ENCODE measurements at places on chromosomes 12 and 14.

GRCh38 chr14:50000380-50001150, 107.7 kb downstream of the ARF6 start:
- no peak for DNase-seq

DNA sequence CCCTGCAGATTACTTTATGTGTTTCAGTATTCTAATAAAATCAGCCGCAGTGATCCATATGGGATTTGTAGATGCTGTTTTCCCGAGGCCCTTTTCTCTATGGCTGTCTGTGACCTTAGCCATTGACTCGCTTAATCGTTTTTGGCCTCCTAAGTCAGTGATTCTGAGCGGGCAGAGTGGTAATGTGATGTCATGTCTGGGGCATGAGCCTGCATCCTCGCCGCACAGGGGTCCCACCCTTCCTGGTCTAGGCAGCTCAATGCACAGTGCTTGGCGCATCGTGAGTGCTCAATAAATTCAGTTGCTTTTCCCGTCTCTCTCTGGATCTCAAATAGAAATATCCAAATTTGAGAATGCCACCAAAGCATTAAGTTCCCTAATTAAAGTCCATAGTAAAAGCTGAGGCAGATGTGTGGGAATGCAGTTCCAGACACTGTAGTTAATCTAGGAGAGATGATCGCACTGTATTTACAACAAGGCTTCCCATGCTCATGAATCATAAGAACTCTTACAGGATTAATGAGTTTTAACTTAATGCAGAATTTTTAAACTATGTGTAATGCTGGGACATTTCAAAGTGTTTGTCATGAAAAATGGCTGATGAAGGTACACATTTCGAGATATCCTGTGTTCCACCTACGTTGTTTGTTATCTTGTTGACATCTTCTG, 29.3 kb downstream of the HMGA2 start:
- DNase-seq: no peak

DNA sequence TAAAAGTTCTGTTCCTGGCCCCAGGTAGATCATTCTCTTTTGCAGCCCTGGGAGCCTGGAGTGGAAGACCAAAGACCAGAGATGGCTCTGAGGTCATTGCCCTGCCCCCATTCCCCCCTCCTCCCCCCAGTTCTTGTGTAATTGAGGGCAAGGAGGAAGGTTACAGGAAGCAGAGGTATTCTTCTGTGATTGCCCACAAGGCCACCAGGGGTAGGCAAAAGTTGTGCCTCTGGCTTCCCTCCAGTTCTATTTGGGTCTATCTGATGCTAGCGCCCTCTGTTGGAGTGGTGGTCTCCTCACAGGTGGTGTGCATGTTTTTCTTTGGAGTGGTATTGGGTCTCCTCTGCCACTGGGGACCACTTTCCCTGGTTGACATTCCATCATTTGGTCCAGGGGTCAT, 41.2 kb upstream of the CRY1 start:
- DNase-seq: no peak

DNA sequence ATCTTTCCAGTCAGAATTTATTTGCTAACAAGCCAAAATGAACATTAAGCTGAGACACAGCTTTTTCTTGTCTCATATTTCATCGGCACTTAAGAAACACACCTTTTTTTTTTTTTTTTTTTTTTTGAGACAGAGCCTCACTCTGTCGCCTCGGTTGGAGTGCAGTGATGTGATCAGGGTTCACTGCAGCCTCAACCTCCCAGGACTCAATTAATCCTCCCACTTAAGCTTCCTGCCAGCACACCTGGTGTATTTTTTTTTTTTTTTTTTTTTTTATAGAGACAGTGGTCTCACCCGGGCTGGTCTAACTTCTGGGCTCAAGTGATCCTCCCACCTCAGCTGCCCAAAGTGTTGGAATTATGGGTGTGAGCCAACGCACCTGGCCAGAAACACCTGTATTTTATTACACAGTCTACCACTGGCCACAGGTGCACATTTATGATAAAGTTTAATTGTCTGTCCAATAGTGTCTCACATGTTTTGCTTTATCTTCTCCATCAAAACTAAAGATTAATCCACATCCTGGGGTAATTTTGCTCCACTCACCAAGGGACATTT, 62.7 kb downstream of the C2CD5 start:
- DNase-seq: no peak

GRCh38 chr12:112514926-112515642, 96.3 kb downstream of the PTPN11 start:
- DNase-seq: no peak

GRCh38 chr14:51457843-51458562, 193.7 kb upstream of the FRMD6 start:
- DNase-seq: no peak

- DNase-seq: no peak
Measured at GRCh38 chr12:31896514-31897039, 62.6 kb upstream of the RESF1 start.

DNA sequence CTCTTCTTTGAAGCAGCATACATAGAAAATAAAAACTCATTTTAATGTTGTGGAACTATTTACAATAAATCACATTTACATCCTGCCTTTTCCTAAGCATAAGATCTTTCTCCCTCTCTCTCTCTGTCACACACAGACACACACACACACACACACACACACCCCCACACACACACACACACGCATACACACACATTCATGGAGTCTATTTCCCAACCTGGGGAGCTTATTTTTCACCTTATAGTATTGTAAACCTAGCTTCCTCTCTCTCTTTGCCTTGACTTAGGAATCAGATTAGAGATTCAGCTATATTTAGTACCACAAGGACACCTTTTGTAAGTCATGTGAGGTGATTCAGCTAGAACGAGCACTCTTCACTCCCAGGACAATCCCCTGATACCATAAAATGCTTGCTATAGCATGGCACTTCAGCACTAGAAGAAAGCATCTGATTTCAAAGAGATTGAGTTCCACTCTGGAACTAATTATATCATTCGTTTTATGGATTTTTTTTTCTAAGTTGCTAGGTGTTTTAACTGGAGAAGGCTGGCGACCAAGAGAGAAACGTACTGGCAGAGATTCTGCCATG, 23.6 kb downstream of the TMEM30B start:
- DNase-seq: peak; percentile 99

GRCh38 chr14:96470331-96470730, 31.9 kb upstream of the PAPOLA start:
- no peak for DNase-seq

DNA sequence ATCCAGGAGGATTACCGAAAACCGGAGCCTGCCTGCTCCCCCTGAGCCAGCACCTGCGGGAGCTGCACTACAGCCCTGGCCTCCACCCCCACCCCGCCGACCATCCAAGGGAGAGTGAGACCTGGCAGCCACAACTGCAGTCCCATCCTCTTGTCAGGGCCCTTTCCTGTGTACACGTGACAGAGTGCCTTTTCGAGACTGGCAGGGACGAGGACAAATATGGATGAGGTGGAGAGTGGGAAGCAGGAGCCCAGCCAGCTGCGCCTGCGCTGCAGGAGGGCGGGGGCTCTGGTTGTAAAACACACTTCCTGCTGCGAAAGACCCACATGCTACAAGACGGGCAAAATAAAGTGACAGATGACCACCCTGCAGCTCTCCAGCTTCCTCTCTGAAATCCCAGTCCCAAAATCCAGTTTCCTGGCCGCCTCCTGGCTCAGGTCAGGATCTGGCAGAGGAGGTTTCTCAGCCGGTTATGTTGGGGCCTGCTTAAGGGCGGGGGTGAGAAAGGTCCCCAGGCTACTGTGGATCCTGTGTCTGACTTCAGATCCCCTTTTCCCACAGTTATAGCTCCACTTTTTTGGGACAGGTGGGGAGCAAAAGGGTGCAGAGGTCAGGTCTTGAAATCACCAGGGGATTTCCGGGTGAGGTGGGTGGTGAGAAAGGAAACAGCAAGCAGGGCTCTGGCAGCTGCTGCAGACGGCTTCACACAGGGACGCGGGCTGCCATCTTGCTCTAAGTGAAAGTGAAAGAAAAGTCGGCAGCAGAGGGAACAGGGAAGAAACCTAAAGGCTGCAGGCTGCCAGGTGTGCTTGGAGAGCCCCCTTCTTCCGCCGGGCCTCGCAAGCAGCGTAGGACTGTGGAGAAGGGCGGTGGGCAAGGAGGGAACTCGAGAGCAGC, at the start of gene TAPBPL:
Gene TAPBPL, plus strand, starts transcription at position 695 of the 897 bp plus-strand sequence. CDS start 207 bp downstream, outside the sequence.
- peak; percentile 87 for DNase-seq

GRCh38 chr12:78164154-78164553, 333.5 kb downstream of the NAV3 start:
- DNase-seq: no peak

GRCh38 chr12:123907726-123908476, 64.7 kb downstream of the CCDC92 start:
- DNase-seq: no peak

DNA sequence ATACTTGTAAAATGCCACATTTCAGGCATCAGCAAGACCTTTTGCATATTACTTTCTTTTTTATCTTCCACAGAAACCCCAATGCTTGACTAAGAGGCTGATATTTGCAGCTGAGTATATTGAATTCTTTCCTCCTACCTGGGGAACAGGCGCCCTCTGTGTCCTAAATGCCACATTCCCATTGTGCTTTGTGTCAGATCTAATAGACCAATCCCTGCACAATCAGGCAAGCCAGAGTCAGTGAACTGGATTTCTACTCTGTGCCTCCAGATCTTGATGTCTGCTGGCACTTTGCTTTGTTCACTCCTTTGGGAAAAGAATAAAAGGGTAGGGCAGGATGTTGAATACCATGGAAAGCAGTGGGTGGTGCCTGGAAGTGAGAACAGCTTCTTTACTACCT, 22.4 kb upstream of the TAS2R42 start:
- DNase-seq: no peak

- no peak for DNase-seq
Measured at GRCh38 chr12:18139254-18139653, 49.3 kb upstream of the RERGL start.

DNA sequence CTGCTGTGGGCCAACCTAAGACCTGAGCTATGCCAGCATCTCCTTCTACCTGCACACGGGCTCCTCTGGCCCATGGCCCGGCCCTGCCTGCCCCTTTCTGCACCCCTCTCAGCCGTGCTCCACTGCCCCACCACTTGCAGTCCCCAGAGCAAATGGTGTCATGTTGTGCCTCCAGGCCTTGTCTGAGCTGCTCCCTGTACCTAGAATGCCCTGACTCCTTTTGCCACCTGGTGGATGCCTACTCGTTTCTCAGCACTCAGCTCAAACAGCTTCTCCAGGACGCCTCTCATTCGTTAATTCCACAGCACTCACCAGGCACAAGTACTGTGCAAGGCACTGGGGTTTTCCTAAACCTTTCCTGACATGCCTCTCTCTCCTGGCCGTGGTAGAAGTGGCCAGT, 63.2 kb upstream of the PNMA1 start:
- no peak for DNase-seq

DNA sequence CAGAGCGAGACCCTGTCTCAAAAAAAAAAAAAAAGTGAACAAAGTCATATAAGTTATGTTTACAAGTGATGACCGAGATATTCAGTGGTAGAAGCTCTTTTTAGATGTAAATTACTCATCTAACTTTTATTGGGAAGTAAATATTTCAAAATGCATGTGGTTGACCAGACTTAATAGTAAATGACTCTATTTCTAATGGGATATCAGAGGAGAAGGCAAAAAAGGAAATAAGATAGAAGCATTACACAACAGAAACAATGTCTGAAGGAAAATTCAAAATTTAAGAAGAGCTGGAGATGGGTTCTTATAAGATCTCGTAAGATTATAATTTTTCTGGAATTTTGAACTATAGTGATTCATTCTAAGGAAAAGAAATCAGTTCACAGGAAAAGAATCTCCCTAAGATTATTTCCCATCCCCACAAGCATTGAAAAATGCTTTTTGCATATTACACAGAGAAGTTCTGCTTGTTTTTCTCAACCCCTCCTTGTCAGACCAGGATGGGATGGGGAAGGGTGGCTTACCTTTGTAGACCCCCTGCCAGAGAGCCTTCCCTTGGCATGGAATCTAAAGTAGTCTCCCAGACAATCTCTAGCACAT, 63.1 kb upstream of the STK38L start:
- DNase-seq: no peak

GRCh38 chr14:90499908-90500664, 103.3 kb downstream of the CALM1 start:
- no peak for DNase-seq

DNA sequence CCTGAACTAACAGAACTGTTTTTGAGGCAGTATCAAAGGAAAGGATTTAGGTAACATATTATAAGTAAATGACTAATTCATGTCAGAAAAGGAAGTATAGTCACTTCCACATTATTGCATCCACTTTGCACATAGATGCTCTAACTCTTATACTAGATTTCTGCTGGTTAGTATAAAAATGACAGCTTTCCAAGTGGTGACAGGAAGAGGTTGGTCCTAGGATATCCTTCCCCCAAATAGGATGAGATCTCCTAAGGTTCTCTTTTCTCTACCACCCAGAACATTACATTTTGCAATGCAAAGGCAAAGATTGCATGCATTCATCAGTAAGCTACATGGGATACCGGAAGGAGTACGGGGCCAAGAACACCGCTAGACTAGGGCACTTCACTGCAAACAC, 15.2 kb downstream of the DAD1 start:
- no peak for DNase-seq

DNA sequence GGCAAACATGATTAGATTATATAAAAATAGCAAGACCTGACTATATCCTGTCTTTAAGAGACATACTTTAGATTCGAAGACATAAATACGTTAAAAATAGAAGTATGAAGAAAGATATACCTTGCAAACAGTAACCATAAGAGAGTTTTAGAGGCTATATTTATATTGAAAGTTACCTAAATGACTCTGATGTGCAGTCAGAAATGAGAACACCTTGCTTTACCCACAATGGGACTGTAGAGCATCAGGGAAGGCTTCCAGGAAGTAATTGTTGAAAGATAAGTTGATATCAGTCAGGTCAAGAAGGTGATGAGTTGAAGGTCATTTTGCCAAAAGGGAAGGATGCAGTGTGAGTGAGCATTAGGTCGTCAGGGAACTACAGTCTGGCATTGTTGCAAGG, 110.2 kb downstream of the NEDD1 start:
- DNase-seq: no peak

DNA sequence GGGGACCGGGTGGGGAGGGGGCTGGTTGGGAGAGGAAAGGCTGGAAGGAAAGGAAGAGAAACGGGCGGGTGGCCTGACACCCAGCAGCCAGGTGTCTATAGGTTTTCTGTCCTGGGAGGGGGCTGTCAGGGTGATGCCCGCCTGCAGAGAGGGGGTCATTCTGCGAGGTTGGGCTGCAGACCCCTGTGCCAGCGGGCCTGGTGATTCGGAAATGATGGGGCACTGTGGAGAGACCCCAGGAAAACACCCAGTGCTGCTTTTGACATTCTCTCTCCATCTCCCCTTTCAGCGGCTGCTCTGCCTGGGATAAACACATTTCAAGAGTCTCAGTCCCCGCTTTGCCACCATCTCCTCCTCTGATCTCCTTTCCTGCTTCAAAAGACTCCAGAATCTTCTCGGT, 168.5 kb upstream of the RTL1 start:
- DNase-seq: no peak

DNA sequence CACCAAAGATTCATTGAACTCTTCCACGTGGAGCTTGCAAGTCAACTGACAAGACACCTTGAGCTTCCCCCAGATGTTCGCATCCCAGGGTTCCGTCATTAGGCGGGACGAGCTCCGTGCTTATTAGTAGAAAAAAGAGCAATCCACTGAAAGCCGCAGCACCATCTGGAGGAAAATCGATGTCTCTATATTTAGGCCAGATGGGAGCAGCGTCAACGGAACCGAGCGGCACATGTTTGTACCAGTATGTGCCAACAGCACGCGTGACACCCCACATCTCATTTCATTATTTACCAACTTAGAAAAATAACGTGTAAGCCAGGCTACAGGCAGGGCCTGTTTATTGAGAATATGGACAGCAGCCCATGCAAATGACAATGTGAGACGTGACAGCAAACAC, 45.8 kb upstream of the TMEM132D start:
- no peak for DNase-seq

Measured in NCI-H187 treated with DMSO at 0.1 percent for 48 hours (cell line).